ENCODE measurements at places on chromosomes 5 and 9.
A peak's percentile ranks its signal among the peaks of the same experiment; 100 is the strongest.

DNA sequence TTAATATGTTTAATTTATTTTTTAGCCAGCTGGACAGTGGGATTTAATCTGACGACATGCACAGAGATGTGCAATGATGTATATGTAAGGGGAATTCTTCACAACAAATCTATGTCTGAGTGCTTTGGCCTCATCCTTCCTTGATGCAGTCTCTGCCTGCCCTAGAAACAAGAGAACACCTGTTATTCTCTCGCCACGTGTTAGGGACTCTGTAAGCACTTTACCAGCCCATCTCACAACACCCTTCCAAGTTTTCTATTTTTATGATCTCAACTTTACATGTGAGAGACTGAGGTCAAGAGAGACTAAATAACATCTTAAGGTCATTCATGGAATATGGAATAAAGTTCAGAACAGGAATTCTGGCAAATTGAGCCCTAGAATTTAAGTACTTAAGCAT lies 123.0 kb upstream of the GAS1 start:
- DNase-seq = no peak

DNA sequence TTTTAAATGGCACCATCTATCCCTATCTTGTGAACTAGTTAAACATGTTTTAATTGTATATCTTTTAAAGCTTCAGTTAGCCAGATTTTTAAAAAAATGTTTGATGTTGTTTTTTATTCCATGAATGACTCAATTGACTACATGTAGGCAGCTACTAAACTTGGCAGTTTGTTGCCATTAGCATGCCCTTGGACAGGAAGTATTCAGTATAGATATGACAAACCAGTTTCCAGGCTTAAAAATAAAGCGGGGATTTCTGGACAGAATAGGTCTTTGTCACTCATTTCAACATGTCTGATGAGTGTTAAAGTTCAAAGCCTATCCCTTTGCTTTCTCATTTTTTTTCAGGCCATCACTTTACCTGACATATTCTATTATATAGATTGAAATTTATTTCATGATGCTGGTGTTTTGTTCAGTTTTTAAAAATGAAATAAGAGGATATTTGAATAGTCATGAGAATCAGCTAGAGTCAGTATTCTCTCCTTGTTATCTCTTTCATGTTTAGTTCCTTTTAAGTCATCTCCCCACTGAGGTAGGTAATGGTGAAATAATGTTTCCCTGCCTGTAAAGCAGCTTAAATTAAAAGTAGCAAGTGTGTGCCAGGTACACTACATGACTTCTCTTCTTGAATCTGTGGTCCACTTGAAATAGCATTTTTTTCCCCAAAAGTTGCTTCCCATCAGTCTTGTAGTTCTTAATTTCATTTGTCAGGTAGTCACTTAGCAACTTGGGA lies 11.9 kb downstream of the TNFAIP8 start:
- no peak for DNase-seq

DNA sequence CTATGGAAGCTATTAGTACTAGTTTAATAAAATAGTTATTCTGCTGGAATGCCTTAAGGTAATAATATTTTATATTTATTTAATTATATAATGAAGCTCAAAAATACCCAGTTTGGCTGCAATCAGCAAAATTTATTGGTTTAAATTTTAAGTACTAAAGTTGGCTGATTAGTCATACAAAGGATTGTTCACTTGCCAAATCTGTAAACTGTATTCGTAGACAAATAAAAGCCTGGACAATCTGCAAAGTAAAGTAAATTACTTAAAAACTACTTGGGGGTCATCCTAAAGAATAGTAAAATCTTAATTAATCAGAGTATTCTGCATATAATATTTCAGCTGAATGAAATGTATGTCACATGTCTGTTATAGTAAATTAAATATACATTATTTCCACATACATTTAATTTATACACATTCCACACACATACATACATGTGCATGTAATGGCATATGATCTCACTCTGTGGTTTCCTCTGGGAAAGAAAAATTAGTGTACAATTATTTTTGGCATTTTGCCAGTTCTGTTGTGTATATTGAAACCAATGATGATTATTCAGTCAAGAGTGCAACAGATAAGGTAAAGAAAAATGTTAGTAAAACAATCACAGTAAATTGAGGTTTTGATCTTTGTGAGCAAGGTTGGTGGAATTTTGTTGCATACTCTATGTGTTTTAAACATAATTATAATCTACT lies 455.9 kb downstream of the CDH9 start:
- no peak for DNase-seq

DNA sequence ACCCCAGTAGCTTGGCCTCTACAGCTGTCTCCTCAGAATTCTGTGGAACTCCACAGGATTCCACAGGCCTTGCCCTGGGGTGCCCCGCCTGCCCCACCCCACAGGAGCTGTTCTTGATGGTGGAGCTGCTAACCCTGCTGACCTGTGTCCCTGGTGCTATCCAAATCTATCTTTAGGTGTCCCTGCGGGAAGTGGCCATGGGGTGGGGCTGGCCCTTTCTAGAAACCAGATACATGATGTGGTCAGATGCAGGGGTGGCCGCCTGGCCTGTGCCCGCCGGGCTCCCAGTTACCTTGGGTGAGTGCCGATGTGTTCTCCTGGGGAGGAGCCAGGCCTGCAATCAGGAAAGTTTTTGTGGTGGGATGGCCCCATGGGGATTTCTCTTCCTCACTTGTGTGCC lies 34.2 kb downstream of the WNK2 start:
- DNase-seq = no peak

- DNase-seq = no peak
Observed at GRCh38 chr5:3377831-3378230, 217.8 kb upstream of the IRX1 start.

DNA sequence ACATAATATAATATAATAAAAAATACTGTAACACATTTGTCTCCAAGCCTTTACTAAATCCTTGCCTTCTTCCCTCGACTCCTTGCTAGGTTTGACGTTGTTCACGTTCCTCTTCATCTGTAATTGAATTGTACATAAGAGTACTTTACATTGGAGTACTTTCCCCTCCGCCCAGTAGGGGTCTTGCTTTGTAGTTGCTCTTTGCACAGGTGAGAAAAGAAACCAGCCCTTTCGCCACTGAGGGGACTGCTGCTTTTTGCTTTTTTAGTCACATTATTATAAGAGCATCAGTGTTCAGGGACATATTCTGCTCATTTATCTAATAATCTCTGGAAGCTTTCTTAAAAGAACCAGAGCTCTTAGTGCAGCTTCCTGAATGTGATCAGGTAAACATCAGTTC lies 115.0 kb downstream of the CETN3 start:
- no peak for DNase-seq

DNA sequence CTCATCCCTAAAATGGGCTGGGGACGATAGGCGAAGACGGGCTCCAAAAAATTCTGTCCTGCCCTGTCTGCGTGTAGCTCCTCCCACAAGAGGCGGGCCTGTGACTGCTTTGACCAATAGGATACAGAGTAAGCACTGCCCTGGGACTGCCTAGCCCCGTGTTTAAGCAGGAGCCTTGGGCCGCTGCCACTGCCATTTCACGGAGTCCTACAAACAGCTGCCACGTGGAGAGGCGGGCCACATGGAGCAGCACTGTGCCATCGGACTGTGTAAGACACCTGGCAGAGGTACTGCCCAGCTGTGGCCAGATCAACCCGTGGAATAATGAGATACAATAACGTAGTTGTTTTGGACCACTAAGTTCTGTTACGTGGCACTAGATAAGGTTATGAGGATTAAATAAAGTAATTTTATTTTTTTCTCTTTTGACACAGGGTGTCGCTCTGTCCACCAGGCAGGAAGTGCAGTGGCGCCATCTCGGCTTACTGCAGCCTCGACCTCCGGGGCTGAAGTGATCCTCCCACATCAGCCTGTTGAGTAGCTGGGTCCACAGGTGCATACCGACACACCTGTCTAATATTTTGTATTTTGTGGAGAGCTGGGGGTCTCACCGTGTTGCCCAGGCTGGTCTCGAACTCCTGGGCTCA lies 87.2 kb downstream of the LMNB1 start:
- DNase-seq = no peak

DNA sequence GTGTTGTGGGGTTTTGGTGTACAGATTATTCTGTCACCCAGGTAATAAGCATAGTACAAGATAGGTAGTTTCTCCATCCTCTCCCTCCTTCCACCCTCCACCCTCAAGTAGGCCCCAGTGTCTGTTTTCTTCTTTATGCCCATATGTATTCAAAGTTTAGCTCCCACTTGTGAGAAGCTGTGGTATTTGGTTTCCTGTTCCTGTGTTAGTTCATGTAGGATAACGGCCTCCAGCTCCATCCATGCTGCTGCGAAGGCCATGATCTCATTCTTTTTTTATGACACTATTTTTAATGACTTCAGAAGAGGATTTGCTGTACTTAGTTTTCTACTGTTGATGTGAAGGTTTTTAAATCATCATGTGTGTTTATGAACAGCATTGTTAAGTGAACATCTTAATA lies 11.9 kb downstream of the CCDC180 start:
- DNase-seq = no peak

DNA sequence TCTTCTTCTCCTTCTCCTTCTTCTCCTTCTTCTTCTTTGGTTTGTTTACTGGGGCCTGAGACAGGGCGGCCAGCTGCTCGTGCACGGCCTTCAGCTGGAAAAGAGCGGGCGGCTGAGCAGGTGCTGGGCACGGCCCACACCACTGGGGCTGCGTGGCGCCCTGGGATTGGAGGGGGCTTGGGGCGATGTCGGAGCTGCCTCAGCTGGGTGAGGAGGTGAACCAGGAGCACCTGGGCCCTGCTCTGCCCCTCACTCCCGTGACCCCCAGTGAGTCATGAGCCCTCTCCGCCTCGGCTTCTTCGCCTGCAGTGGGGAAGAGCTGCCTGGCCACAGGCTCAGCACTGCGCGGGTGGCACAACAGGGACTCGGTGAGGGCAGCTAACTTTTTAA lies 14.9 kb downstream of the BRD3OS start:
- DNase-seq = peak; percentile 59

DNA sequence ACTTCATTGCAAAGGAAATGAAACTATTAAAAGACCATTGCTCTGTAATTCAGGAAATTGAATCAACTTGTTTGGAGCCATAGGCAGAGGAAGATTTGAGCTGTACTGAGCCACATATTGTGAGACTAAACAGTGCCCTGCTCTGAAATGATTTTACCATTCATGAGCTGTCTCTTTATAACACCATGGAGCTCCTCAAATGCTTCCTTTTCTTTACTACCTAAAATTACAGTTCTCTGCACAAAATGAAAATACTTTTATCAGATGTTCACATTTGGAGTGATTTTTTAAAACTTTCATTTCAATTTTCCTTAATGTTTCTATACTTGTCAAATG lies 97.9 kb downstream of the NLN start:
- no peak for DNase-seq

DNA sequence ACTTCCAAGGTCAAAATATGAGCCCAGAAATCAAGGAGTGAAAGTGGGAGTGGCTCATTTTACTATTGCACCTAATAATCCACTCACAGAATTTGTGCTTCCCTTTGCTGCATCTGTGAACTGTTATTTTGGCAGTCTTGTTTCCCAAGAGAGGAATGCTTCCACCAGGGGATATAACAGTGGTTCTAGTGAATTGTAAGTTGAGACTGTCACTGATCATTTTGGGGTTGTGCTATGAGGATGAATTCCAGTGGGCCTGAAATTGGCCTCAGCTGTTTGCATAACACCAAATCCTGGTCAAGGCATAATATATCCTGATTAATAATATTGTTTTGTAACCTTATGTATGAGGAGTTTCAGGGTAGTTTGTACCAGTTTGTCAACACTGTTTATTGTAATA lies 14.4 kb downstream of the FAM200C start:
- DNase-seq = no peak

DNA sequence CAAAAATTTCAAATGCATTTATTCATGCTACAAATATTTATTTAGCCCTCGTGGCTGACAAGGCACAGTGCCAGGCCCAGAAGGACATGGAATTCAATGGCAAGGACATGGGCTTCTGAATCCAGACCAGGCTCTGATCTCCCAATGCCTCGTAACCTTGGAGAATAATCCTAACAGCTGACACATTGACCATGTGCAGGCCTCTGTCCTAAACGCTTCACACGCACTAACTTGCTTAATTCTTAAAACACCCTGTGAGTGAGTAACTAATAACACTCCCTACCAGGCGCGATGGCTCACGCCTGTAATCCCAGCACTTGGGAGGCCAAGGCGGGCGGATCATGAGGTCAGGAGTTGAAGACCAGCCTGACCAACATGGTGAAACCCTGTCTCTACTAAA lies 33.2 kb downstream of the MYO10 start:
- DNase-seq = no peak

DNA sequence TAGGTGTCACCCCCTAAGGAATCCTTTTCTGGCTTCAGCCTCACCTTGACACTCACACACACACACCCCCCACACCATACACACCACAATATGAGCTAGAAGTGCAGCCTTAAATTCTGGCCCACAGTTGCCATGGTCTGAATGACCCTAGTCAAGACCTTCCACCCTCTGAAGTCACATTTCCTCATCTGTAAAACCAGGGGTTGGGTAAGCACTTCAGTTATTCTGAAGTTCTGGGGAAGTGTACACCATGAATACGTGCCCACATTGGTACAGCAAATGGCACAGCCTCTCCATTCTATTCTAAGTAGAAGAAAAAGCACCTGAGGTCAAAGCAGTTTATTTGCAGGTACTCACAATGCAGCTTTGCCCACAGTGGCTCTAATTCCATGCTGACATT lies 372.8 kb upstream of the KLF4 start:
- peak; percentile 27 for DNase-seq

Measured in upper lobe of left lung (tissue), 6 donors.